ENCODE measurements at places on chromosomes 1 and 21.

- peak; percentile 92 for DNase-seq
- H3K4me3 ChIP-seq: no peak overlapping the region
- H3K27me3 ChIP-seq: no peaks in the 10 kb centered on the region
- H3K36me3 ChIP-seq: no peaks in the 10 kb centered on the region
- peaks cover 25% of the 10 kb centered on the region for H3K4me1 ChIP-seq
These were observed 96.6 kb downstream of the FGGY start for GRCh38 chr1:59393211-59394180.

DNA sequence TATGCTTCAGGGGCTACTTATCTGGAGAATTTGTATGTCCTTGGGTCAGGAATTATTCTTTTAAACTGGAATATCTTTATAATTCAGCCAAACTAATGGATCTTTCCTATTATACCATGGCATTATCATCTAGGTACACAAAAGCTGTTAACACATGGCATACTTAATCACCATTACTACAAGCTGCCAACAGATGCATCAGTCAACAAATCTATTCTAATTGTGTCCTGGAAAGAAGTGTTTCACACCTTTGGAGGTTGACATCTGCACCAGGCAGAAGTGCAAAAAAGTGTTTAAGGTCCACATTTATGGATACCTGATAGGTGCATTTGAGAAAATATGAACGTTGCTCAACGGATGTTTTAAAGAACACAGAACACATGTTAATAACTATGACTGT is 470.2 kb upstream of the ADGRL2 start:
- H3K27me3 ChIP-seq: no peaks in the 10 kb centered on the region
- DNase-seq: no peak
- H3K36me3 ChIP-seq: no peaks in the 10 kb centered on the region
- no peak overlapping the region for H3K27ac ChIP-seq

GRCh38 chr1:198113342-198113750 is 43.5 kb upstream of the NEK7 start:
- no peaks in the 10 kb centered on the region for H3K36me3 ChIP-seq
- no peak overlapping the region for H3K4me3 ChIP-seq
- H3K27me3 ChIP-seq: no peaks in the 10 kb centered on the region
- DNase-seq: no peak

DNA sequence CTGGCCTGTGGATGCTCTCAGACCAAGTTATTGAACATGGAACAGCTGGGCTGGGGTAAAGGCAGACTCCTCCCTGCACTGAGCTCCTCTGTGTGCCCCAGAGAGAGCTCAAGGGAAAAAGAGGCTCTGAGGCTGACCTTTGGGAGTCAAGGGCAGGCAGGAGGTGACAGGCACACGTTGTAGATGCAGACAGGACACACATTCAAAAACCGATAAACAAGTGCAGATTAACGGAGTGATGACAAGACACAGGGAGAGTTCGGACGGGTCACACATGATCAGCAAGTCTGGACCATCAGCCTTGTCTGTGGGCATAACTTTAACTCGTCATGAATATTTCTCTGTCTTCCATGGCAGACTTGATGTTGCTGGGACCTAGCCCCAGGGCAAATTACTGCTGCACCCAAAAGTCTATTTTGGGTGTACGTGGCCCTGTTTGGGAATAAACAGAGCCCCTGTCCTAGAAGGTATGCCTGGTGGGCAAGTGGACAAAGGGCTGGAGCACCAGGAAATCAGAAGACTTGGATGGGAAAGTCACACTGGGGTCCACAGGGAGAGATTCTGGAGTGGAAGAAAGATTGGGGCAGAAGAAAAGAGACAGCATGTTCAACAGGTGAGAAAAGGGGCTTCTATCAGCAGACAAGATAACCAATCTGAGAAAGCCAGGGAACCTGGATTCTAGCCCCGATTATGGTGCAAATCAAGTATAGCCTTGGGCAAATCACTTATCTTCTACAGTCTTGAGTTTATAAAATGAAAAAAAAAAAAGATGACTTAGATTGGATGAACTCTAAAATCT is 74.9 kb downstream of the PLXNA2 start:
- H3K4me3 ChIP-seq: no peak overlapping the region
- H3K4me1 ChIP-seq: no peaks in the 10 kb centered on the region
- H3K27ac ChIP-seq: no peak overlapping the region
- no peaks in the 10 kb centered on the region for H3K27me3 ChIP-seq

- H3K4me3 ChIP-seq: no peak overlapping the region
- no peaks in the 10 kb centered on the region for H3K27me3 ChIP-seq
- H3K4me1 ChIP-seq: peaks cover 13% of the 10 kb centered on the region
- DNase-seq: no peak
- no peaks in the 10 kb centered on the region for H3K36me3 ChIP-seq
These were observed 163.2 kb downstream of the LRRC40 start for GRCh38 chr1:70042090-70042731.

- H3K27me3 ChIP-seq: no peaks in the 10 kb centered on the region
- DNase-seq: no peak
- H3K4me1 ChIP-seq: no peaks in the 10 kb centered on the region
- H3K27ac ChIP-seq: no peak overlapping the region
- no peak overlapping the region for H3K4me3 ChIP-seq
These were observed 10.4 kb upstream of the GALE start for GRCh38 chr1:23810818-23811540.

DNA sequence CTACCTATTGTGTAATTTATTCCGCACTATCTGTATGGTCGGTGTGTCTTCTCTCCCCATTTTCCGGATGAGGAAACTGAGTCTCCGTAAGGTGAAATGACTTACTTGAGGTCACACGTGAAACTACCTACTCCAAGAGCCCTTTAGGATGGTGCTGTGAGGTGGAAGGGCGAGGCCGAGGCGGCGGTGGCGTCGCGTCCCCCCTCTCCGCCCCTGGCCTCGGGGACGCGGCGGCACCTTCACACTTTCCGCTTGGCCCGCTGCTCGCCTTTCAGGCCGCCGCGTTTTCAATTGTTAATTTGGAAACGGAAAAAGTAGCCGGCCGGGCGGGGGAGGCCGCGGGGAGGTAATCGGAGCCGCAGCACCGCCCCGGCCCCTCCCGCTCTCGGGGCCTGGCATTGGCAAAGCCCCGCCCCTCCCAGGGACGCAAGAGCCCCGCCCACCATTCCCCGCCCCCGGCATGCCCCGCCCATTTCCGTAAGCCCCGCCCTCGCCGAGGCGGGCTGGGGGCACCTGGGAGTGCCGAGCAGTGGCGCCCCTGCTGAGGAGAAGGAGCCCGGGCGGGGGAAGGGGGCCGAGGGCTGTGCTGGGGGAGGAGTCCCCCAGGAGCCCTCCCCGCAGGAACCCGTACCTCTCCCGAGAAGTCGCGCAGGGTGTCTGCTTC is 18.6 kb downstream of the KCNQ4 start:
- peak overlapping the region; percentile 45 for H3K4me3 ChIP-seq
- no peaks in the 10 kb centered on the region for H3K27me3 ChIP-seq
- peaks cover 97% of the 10 kb centered on the region for H3K4me1 ChIP-seq

DNA sequence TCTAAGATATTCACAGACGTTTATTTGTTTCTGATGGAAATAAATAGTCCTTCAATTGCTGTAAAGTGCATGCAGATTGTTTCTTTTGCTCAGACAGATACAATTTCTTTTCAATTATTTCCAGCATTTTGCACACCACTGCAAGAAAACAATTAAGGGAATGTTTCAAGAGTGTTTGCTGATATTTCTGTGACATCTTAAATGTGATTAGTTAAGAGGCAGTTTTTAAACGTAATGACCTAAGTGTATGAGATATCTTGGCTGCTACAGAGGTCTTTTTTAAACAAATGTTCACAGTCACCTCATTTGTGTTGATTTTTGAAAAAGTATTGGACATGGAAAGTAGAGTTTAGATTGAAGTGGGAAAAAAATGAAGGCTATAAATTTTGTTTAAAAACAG is 262.3 kb upstream of the BRINP3 start:
- H3K36me3 ChIP-seq: no peaks in the 10 kb centered on the region
- H3K27ac ChIP-seq: no peak overlapping the region
- H3K4me3 ChIP-seq: no peak overlapping the region
- no peak for DNase-seq
- H3K4me1 ChIP-seq: no peaks in the 10 kb centered on the region
- no peaks in the 10 kb centered on the region for H3K27me3 ChIP-seq
